ENCODE measurements at places on chromosomes 4 and X. TPM values are rescaled to one million over a fixed set of nuclear protein-coding genes. Genes with fewer than 3 reads are reported as not detected.

Gene SORCS2
- total RNA-seq: 0.64 TPM

Gene ADH1C
- not detected for total RNA-seq

- no peak for DNase-seq
Observed at GRCh38 chrX:54935306-54935705, 14.7 kb downstream of the TRO start.

GRCh38 chrX:106891762-106892460, 11.2 kb downstream of the RIPPLY1 start:
- DNase-seq: no peak

GRCh38 chrX:54452920-54453319, 12.7 kb downstream of the TSR2 start:
- no peak for DNase-seq

- no peak for DNase-seq
Observed at GRCh38 chr4:56626963-56627362, 54.1 kb downstream of the HOPX start.

- DNase-seq: no peak
Observed at GRCh38 chr4:153465140-153465539, 1.0 kb upstream of the TMEM131L start.

DNA sequence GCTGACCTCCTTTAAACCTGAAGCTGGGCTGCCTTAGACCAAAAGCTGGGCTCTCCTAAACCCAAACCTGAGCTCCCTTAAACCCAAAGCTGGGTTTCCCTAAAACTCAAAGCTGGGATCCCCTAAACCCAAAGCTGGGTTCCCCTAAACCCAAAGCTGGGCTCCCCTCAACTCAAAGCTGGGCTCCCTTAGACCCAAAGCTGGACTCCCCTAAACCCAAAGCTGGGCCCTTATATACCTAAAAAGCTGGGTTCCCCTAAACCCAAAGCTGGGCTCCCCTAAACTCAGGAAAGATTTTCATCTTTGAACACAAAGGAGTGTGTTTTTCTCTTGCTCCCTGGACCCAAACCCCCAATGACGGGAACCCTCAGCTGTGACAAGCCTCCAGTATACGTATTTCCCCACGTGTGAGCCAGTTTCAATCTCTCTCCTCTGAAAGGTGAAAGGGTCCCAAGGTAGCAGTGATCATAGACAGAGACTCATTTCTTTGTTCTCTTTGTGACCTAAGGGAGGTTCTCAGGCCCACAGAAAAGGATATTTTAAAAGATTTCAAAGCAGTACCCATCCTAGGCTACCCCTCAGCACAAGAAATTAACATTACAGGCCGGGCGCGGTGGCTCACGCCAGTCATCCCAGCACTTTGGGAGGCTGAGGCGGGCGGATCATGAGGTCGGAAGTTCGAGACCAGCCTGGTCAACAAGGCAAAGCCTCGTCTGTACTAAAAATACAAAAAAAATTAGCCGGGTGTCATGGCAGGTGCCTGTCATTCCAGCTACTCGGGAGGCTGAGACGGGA, 31.3 kb upstream of the ASMTL start:
- no peak for DNase-seq
